ENCODE measurements at places on chromosomes 5 and 9.

DNA sequence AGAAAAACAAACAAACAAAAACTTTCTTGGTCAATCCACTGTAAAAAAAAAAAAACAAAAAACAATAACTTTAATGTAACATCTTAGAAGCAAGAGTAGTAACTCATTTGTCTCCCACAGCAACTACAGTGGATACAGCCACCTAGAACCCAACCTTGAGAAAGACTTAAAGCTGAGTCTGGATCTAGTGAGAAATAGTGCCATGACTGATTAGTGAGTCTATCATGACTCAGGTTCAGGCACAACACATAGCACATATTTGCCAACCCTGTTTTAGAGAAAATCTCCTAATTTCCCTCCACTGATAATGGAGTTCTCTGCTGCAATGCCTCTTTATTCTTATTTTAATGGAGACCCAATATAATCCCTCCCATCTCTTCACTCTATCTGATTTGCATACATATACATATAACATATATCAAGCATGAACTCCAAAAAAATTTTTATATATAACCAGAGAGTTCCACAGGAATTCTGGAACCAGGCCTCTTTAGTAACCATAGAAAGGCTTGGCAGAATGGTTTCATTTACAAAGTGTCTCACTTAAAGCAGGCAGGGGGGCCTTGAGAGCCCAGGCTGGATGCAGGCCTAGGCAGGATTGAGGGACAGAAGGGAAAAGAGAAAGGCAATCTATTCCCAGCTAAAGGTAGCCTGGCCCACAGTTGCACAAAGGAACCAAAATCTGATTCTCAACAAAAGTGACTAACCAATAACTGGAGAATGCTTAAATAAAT, 11.9 kb upstream of the NR4A3 start:
- no peak for DNase-seq

DNA sequence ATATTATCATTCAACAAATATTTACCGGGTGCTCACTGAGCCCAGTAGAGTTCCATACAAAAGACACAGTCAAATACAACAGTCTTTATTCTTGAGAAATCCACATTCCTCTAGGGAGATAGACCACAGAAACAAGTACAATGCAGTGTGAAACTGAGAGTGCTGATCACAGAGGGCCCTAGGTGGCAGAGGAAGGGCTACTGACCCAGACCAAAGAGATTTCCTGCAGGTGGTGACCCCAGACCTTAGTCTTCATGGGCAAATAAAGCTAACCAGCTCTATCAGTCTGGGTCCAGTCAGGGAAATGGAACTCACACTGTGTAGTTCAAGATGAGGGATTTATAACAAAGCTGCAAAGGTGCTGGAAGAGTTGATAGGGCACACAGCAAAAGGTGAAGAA, 110.4 kb upstream of the SLC27A6 start:
- DNase-seq = no peak

- no peak for DNase-seq
These were observed 1.0 kb downstream of the LRRC8A start for GRCh38 chr9:128882677-128883603.

GRCh38 chr5:140303966-140304365, 1.1 kb upstream of the PFDN1 start:
- DNase-seq = no peak

- no peak for DNase-seq
These were observed 47.1 kb downstream of the CDK5RAP2 start for GRCh38 chr9:120532891-120533290.

DNA sequence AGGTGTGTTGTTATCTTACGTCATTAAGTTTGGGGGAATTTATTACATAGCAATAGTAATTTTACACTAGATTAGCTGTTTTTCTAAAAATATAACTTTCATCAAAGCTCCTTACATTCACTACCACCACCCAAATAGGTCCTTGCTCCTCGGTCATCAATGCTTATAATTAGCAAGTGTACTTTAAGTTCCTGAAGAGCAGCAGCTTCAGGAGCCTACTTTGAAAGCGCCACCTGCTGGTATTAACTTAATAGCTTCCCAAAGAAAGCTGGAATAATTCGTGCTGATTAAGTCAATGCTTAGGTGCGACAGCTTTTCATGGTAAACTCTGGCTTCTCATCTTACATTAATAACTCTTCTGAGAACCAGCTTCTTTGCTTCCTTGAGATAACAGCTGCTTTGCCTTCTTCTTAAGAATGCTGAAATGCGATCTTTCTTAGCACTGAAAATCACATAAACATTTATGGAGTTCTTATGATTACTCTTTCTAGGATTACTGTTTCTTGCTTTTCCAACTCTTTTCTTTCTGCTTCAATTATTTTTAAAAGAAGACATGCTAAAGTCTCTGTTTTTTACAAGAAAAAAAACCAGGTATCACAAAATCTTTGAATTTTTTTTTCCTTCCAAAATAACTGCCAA, 10.0 kb upstream of the C5 start:
- DNase-seq = no peak

DNA sequence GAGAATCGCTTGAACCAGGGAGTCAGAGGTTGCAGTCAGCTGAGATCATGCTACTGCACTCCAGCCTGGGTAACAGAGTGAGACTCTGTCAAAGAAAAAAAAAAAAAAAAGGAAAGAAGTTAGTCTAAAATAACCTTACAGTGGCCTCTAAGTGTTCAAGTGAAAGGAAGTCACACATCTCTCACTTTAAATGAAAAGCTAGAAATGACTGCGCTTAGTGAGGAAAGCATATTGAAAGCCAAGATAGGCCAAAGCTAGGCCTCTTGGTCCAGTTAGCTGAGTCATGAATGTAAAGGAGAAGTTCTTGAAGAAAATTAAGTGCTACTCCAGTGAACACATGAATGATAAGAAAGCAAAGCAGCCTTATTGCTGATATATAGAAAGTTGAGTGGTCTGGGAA, 38.1 kb downstream of the ITGA1 start:
- no peak for DNase-seq

DNA sequence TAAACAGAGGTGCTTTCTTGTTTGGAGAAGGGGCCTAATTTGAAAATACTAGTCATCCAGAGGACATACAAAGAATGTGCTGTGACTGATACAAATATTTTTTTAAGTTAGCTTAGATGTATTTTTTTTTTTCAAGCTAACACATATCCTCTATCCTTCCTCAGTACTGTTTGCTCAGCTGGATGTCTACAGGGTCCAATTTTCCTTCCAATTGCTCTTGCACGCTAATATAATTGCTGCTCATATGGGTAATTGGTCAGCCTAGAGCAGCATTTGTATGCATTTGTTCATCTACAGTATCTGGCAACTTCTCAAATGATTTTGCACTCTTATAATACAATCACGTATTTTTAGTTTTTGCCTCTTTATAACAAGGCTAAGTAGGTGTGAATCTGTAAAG, 84.7 kb downstream of the ZDHHC21 start:
- DNase-seq = no peak

- DNase-seq = no peak
These were observed 4.3 kb upstream of the LNPEP start for GRCh38 chr5:96931605-96932004.

- no peak for DNase-seq
These were observed 138.4 kb downstream of the EGFLAM start for GRCh38 chr5:38396766-38397165.

DNA sequence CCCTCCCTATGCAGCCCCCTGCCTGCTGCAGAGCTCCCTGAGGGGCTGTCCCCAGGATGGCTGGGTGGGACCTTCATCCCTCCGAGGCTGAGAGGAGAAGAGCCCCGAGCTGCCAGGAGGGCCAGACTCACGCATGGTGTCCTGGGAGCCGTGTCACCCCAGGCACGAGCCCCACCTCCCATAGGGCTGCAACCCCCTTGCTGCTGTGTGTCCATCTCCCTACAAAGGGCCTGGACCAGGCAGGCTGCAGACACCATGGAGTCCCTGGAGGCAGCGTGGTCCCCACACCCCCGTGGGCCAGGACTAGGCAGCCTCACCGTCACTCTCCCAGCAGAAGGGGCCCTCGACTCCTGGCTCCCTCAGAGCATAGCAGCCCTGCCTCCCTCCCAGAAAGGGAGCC, 11.2 kb upstream of the SEC16A start:
- DNase-seq = no peak

DNA sequence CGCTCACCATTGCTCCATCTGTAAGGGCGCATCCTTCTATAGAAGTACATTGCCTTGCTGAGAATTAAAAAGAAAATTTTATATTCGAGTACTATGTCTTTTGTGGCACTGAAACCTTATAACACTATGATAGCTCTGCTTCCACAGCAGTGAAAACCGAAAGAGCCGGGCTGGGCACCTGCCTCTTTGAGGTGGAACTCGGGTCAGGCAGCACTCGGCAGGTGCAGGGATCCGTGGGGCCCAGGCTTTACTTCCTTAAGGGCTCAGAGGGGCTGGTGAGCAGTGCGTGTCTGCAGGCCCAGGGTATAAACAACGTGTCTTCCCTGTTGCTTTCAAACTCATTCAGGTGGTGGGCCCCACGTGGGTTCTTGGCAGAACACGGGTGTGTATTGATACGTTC, 69.9 kb downstream of the OTULIN start:
- no peak for DNase-seq

DNA sequence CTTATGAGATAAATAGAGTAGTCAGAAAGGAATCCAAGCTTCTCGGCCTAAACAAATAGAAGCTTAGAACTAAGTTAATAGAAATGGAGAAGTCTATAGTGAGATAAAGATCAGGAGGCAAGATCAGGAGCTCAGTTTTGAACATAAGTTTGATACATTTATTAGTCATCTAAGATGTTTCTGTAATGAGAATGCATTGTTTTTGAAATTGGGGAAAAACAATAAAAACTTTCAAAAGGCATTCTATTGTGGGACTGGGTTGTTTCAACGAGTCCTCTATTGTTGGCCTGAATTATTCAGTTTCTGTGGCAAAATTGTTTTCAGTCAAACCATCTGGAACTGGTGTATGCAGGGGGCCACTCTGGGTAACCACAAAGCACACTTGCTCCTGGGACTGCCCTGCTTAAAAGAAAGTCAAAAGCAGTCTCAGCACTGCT, 181.0 kb upstream of the CLINT1 start:
- no peak for DNase-seq

GRCh38 chr9:79700607-79701360, 129.0 kb downstream of the TLE4 start:
- no peak for DNase-seq

DNA sequence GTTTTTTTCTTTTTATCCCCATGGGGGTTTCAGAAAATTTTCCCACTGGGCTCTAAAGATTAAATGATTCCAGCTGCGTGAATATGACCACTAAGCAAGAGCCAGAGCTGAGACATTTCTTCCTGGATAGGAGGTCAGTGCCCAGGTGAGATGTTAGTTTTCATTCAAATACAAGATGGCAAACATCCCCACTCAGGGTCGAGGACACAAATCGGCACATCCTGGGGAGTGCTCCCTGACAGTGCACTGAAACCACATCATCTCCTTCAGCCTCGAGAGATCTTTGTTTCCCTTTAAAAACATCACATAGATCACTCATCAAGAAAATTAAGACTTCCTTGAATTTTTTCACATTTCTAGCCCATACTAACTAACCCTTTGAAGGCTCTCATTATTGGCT, 273.2 kb upstream of the PANK3 start:
- DNase-seq = no peak

- no peak for DNase-seq
These were observed 68.8 kb downstream of the FEM1C start for GRCh38 chr5:115475788-115476187.

DNA sequence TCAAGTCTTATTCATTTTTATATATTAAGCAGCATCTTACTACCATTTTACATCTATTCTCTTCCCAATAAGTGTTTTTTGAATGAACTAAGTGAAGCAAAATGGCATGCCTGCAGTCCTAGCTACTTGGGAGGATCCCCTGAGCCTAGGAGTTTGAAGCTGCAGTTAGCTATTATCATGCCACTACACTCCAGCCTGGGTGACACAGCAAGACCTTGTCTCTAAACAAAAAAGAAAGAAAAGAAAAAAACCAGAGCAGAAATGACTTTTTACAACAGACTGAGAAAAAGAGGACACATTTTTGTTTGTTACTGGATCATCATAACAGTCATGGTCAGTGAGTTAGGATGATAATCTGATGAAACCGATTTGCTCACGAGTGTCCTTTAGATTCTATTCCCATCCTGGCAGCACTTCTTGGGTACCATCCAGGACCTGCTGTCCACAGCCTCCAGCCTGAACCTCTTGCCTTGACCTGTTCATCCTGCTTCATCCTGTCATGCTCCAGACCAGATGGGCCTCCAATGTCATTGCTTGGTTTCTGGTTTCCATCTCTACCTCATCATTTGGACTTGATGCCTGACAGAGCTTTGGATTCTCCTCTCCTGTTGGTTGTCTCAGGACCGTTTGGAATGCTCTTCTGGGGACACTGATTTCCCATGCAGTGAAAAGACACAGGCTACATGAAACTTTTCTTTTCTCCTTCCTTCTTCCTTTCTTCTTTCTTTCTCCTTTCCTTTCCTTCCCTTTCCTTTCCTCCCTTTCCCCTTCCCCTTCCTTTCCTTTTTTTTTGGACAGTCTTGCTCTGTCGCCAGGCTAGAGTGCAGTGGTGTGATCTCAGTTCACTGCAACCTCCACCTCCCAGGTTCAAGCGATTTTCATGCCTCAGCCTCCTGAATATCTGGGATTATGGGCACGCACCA, 50.1 kb upstream of the GLRX start:
- DNase-seq = no peak

DNA sequence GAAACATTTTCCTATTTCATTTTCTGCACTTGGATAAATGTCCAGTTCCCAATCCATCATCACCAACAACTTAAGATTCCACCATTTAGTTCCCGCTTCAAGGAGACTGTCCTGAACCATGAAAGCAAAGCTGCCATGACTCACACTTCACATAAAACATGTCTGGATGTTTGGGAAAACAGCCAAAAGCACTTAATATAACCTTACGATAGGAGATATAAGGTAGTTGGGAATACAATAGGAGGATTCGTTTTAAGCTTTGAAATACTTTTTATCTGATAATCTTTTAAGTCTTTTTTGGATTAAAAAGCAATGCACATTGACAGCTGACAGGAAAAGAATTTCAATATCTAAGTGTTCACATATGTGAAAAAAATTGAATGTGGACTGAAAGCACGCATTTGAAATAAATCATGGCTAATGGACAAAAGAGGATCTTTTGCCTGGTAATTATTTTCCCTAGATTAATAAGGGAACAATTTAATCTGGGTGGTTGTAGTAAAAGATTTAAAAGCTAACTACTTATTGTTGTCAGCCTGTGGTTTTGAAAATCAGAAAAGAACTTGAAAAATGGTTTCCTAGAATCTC, 17.3 kb upstream of the TGFBI start:
- DNase-seq = no peak

DNA sequence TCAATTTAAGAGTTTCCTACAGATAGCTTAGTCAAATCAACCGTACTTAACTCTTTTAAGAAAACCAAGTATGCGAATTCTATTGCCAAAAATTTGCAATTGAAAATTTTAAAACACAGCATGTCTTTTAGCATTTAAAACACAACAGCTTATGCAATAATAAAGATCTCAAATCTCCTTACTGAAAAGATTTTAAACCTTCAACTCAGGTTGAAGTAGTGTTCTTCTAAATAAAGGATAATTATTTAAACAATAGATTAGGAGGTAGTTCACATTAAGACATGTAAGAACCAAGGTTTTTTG, 5.5 kb downstream of the NR3C1 start:
- DNase-seq = no peak
